Cardiac ventricle fibroblast (primary cell): ENCODE measurements at places on chromosomes 2 and 18. TPM values are rescaled to one million over a fixed set of nuclear protein-coding genes. Genes with fewer than 3 reads are reported as not detected.

GPR17 gene
- not detected in 2 replicates for total RNA-seq

SLC4A5 gene
- total RNA-seq = 0.34 and 1.7 TPM in 2 replicates

B3GNT2 gene
- total RNA-seq = 7.0 and 8.3 TPM in 2 replicates

CYP26B1 gene
- 11.0 and 12.7 TPM in 2 replicates for total RNA-seq

VWA3B gene
- not detected in 2 replicates for total RNA-seq

TXNDC2 gene
- 0.19 TPM in 1 of 2 replicates, not detected in the other for total RNA-seq

CRACDL gene
- total RNA-seq = 0.50 TPM in 1 of 2 replicates, not detected in the other

BIN1 gene
- total RNA-seq = 45.4 and 46.8 TPM in 2 replicates

PTPRM gene
- 60.3 and 71.2 TPM in 2 replicates for total RNA-seq

FAM161A gene
- 0.69 and 1.3 TPM in 2 replicates for total RNA-seq
